ENCODE measurements at places on chromosomes 4 and X.
A peak's percentile ranks its signal among the peaks of the same experiment; 100 is the strongest.

DNA sequence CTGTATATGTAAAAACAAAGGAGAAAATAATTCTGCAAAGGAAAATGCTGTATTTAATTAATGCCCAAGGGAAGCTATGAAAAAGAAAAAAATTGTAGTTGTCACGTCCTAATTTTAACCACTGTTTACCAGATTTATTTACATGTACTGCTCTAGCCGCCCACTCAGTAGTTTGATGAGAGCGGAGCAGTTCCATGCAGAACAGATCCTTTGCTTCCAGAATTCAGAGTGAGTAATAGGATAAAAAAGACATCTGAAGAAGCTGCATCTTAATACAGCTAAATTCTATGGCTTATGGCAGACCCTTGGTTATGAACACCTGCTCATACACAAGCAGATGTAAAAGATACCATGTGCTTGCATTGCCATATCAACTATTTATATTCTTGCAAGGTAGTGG, 287.0 kb downstream of the GASK1B start:
- no peak for DNase-seq

DNA sequence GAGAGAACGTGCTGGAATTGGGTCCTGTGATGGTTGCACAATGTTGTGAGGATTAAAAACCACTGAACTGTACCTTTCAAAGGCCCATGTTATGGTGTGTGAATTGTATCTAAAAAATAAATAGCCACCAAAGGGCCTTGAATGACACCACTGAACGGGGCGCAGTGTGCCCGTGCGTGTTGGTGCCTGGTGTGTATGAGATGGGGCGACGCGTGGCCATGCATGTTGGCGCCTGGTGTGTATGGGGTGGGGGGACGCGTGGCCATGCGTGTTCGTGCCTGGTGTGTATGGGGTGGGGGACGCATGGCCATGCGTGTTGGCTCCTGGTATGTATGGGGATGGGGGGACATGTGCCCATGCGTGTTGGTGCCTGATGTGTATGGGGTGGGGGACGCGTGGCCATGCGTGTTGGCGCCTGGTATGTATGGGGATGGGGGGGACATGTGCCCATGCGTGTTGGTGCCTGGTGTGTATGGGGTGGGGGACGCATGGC, 66.6 kb upstream of the HELT start:
- DNase-seq = no peak

- no peak for DNase-seq
Observed at GRCh38 chr4:20687864-20688263, 12.4 kb upstream of the PACRGL start.

DNA sequence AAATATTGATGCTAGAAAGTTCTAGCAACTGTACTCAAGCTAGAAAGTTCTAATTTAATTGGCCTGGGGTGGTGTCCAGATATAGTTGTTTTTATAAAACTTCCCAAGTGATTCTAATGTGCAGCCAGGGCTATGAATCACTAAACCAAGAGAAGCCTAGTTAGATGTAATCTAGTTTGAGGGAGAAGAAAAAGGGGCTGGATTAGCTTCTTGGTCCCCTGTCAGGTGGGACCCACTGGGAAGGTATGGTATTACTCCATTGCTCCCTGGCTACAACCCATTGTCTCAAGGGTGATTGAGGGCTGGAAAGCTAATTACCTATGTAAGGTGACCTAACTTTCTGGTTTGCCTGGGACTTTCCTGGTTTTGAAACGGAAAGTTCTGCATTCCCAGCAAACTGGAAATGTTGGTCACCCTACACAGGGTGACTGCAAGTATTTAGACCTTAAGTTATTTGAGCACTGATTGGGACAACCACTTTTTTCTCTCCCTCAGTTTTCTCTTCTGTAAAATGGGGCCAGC, 23.9 kb upstream of the MSN start:
- DNase-seq = no peak

DNA sequence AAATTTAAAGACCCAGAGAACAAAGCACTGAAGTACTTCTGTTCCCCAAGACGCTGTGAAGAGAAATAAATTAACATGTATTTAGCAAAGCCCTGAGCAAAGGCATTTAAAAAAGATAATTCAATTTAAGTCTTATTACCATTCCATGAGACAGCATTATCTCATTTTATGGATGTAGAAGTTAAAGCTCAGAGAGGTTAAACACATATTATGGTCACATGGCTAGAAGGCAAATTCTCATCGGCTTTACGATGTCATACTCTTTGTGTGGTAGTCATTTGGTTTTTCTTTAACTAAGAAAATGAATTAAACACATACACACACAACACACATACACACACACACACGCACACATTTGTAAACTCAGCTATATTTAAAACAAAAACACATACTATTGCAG, 262.7 kb downstream of the HS3ST1 start:
- DNase-seq = no peak

DNA sequence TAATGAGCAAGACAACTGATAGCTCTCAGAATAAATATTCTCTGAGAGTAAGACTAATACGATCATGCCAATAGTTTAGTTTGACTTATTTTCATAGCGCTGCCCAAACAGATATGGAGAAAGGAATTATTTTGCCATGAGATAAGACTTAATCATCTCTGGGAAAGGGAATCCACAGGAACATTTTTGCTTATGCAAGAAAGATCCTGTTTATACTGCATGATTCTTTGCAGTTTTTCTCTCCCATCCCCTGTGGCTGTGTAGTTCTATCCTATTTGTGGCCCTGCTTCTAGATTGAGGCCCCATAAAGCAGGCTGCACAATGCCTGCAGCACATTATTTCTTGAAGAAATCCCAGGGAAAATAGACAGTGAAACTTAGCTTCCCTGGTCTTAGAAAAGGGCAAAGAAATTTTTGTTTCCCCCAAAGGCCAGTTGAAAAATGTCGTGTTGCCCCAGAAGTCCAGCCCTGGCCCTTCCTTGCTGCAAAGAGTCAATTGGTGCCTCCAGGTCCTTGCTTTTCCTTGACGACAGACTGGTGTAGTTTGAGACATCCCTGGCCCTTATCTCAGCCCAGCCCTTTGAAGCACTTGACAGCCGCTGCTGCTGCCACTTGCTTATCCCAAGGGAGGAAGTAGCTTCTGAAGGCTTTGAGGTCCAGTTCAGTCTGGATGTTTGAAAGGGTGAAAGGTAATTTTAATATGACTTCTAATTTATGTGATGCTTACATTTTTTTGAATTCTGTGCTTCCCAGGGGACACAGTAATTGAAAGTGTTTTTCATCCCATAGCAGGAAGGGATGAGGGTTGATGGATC, 45.0 kb upstream of the SH3RF1 start:
- DNase-seq = no peak

DNA sequence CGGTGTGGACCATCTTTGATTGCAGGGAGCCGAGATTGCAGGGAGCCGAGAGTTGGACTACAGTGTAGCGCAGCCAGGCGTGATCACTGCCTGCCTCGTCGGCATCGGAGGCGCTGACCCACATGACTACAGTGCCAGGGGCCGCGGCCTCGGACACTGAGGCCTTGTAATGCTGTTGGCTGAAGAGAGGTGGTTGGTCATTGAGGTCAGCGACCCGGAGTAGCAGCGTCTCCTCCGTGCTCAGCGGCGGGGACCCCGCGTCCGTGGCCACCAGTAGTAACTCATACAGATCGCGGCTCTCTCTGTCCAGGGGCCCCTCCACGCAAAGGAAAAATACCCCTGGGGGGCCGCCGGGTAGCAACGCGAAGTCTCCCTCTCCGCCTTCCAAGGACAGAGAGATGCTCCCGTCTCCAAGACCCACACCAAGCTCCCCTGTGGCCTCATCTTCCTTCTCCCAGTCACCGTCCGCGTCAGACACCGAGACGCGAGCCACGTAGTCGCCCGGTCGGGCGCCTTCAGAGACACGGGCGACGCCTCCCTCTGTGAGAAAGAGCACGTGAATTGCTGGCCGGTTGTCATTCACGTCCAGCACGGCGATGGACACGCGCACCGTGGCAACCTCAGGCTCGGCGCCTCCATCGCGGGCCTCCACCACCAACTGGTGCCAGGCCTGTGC, 1.9 kb downstream of the DCHS2 start:
- no peak for DNase-seq

GRCh38 chrX:70176938-70177533, at the start of gene DGAT2L6:
DGAT2L6 (plus strand) TSS chrX:70177483; CDS start chrX:70177583, 100 bp downstream.
- no peak for DNase-seq

DNA sequence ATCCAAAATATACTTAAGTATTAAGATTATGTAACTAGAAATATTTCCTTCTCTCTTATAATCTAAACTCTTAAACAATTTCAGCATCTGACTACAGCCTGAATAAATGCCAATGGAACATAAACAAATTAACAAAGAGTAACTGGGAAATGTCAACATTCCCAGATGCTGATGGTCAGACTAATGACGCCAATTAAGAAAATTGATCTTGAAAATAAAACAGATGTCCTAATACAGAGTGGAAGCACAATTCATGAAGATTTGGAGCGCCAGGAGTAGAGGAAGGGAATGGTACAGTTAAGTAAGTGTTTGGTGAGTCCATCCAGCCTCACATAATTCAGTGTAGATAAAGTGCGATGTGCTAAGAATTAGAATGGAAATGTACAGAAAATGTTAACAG, 203.7 kb upstream of the NWD2 start:
- DNase-seq = no peak

- DNase-seq = no peak
Observed at GRCh38 chrX:155148724-155149537, 67.3 kb upstream of the VBP1 start.

GRCh38 chr4:17112292-17112659, 213.8 kb upstream of the LDB2 start:
- no peak for DNase-seq

DNA sequence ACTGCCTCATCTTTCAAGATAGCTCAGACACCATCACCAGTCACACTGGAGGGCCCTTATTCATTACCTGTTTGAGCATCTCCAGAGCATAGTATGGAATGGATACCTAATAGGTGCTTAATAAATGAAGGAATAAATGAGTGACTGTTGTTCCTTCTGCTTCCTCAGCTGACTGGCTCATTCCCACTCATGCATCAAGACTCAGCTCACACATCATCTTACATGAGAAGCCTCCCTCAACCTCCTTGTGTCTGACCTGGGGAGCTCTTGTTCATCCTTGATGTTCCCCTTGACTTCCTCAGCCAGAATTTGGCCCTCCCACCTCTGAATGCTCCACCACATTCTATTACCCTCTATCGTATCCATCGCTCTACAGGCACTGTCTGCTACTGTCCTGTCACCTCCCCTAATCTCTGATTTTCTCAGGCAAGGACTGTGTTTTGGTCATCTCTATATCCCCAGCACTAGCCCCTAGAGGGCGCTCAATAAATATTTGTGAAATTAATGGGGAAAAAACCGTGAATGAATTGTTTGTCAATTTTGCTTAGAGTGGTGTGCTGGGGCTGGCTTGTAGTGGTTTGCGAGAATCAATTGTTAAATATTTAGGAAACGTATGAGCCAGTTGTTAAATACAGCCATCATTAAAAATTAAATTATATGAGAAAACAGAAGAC, 88.3 kb downstream of the NHSL2 start:
- peak; percentile 19 for DNase-seq

- no peak for DNase-seq
Observed at GRCh38 chr4:752196-752861, 46.7 kb downstream of the PCGF3 start.

All from T-helper 1 cell (primary cell).